ENCODE measurements at places on chromosomes 1 and 21.

- DNase-seq, result no peak
Observed at GRCh38 chr21:35357041-35357780, 308.1 kb upstream of the RUNX1 start.

- DNase-seq, result no peak
Observed at GRCh38 chr1:16258591-16259135, 21.7 kb upstream of the CPLANE2 start.

- no peak for DNase-seq
Observed at GRCh38 chr1:234694661-234695060, 84.7 kb upstream of the IRF2BP2 start.

DNA sequence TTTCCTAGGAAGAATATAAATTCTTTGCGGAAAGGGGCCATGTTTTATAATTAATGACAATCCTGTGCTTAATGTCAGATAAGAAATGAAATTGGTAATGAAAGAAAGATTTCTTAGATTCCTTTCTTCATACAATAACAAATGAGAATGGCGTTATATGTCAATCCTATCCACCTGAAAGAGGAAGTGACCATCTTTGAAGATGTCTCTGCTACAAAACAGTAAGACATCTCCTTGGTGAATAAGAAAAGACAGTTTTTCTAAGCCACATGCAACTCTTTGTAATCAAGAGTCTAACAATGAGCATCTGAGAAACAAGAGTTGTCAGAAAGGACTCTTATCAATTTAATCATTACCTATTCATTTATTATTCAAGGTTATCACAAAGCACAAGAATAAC, 286.0 kb downstream of the VAV3 start:
- DNase-seq, result no peak

DNA sequence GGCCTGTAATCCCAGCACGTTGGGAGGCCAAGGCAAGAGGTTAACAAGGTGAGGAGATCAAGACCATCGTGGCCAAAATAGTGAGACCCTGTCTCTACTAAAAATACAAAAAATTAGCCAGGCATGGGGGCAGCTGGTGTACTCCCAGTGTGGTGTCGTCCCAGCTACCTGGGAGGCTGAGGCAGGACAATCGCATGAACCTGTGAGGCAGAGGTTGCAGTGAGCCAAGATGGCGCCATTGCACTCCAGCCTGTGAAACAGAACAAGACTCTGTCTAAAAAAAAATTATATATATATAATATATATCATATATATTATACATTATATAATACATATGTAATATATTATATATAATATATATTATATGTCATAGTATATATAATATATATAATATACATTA, 249.2 kb upstream of the TPTE start:
- DNase-seq, result no peak

GRCh38 chr1:177922209-177922608, 47.6 kb downstream of the SEC16B start:
- DNase-seq, result no peak

Measured in activated CD4-positive, CD25-positive, alpha-beta regulatory T cell treated with anti-CD3 and anti-CD28 coated beads, Interleukin-2, amount 50 U/mL, for 16 hours (primary cell).